NCI-H226 (cell line): ENCODE measurements at places on chromosomes 5 and 9.

DNA sequence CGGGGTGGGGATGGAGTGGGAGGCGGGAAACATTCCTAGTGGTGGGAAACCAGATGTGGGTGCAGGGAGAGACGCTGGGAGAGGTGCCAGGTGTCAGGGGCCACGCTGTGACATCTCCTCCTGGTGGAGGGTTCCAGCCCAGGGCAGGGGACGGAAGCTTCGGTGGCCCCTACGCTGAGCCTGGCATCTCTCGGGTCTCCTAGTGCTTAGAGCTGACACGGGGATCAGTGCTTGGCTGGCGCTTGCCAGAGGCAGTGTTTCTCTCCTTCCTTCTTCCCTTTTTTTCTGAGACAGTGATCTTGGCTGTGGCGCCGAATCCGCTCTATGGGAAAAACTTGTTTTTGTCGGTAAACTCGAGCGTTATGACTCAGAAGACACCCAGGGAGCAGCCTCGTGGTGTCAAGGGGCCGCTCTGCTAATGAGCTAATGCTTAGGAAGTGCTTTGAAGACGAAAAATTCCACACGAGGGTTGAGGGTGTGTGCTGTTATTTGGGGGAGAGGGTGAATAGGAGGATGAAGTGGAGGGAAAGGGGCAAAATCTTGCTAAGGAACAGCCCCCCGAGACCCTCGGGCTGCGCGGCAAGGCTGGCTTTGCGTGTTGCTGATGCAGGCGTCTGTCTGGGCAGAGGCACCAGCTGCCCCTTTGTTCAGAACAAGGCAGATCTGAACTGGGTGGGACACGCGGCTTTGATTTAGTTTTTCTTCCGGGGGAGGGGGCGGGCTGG is 20.4 kb upstream of the IER5L start:
- DNase-seq, result no peak

DNA sequence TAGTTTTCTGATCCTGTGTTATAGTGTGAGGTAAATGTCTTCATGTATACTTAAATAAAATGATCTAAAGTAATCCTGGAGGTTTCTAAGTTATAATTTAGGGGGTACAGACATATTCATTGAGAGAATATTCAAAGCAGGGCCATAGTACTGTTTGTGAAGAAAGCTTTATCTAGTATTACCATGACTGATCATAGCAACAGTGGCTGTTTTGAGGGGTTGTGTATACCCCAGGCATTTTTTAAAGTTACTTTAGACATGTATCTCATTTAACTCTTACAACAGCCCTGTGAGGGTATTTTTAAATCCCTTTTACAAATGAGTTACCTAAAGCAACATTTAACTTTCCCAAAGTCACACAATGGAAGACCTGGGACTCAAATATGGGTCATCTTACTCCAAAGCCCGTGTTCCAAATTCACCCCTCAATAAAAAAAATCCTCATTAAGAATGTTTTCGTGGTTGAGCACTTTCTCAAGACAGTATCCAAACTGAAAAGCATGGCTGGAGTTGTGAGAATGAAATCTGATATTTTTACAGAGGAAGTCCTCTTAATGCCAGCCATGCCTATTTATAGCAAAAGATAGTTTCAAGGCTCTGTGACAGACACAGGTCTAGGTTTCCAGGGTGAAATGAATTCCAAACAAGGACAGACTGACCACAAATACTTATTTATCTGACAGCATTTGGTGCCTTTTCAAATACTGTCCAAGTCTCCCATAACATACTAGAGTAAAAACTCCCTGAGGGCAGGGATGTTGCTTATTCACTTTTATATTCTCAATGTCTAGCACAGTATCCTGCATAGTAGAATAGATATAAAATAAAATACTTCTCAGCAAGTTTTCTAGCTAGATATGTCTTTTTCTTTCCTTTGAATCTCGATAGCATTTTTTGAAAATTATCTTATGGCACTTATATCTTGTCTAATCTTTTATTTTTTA is 10.4 kb downstream of the STOM start:
- no peak for DNase-seq

DNA sequence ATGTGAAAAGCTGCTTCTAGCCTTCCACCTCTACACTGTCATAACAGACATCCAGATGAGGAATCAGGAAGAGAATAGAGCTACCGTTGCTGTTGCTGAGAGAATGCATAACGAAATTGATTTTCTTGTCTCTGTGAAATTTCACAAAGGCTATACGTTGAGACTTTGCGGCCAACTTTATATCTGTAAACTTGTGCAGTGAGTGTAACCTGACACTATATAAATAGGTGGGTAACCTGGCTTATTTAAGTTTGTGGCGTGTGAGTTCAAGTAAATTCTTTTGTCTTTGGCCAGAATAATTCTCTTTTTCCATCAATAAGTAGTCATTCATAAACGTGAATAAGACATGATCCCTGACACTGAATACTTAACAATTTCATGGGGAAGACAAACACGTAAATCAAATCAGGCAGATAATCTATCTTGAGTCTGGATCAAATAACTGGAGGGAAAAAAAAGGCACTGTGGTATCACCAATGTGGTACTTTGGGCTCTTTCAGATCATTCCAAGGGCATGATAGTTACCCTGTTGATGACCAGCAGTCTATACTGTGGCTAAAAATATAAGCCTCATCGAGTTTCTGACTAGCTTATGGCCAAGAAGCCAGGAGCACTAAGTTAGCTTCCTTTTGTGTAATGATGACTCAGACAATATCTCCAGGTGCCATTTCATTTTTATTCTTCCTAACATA is 98.2 kb upstream of the RASA1 start:
- DNase-seq, result peak; percentile 20

DNA sequence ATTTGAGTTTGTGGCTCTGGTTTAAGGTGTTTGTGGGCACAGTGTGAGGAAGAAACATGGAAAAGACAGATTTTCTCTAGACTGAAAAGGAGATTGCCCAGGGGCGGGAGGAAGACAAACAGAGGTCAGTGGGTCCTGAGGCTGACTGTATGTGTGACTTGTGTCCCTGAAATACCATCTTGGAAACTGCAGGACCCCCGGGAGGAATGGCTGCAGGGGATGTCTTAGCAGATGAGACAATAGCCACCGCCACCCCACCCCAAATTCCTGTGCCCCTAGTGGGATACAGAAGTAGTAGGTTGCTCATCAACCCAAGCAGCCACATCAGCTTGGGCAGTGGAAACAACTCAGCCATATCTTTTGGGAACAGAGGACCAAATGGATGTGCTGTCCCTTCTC is 1.7 kb upstream of the PSAT1 start:
- no peak for DNase-seq

DNA sequence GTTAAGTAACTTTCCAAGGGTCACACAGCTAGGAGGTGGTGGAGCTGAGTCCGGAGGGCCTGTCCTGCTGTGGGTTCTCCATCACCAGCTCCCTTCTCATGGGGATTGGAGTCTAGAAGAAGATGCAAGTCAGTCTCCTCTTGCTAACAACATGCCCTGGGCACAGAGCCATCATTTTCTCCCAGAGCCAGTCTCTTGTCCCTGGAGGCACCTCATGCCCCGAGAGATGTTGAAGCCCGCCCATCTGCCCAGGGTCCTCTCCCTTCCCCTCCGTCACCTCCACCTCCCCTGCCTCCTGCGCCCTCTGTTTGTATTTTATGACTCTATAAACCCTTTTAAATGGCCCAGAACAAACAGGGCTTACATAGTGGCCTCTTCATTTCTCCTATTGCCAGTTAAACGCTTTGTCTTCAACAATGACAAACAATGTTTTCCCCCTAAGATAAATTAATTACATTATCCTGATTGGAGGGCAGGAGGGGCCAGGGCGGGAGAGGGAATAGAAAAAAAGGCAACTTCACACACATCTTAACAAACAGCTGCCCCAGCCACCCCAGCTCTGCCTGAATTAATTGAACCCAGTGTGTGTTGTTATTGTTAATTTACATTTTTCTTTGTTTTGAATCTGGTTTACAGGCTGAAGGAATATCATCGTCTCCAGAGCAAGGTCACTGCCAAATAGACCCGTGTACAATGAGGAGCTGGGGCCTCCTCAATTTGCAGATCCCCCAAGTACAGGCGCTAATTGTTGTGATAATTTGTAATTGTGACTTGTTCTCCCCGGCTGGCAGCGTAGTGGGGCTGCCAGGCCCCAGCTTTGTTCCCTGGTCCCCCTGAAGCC is 55.8 kb downstream of the ASS1 start:
- no peak for DNase-seq

DNA sequence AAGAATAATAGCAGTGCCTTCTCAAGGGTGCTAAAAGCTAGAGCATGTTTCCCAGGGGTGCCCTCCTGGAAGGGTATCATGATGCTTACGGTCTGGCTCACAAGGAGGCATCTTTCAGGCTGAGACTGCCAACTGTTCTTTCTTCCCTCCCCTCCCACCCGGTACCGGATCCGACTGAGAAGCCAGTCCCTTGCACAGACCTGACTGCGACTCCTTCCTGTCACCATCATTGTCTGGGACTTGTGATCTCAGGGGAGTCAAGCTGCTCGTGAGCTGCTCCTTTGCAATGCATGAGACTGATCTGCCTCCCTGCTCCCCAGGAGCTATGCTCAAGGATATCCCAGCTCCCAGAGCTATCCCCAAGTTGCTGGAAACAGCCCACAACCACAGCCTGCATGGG is 170.8 kb downstream of the GADD45G start:
- no peak for DNase-seq
